ENCODE measurements at places on chromosomes 12 and 14.

DNA sequence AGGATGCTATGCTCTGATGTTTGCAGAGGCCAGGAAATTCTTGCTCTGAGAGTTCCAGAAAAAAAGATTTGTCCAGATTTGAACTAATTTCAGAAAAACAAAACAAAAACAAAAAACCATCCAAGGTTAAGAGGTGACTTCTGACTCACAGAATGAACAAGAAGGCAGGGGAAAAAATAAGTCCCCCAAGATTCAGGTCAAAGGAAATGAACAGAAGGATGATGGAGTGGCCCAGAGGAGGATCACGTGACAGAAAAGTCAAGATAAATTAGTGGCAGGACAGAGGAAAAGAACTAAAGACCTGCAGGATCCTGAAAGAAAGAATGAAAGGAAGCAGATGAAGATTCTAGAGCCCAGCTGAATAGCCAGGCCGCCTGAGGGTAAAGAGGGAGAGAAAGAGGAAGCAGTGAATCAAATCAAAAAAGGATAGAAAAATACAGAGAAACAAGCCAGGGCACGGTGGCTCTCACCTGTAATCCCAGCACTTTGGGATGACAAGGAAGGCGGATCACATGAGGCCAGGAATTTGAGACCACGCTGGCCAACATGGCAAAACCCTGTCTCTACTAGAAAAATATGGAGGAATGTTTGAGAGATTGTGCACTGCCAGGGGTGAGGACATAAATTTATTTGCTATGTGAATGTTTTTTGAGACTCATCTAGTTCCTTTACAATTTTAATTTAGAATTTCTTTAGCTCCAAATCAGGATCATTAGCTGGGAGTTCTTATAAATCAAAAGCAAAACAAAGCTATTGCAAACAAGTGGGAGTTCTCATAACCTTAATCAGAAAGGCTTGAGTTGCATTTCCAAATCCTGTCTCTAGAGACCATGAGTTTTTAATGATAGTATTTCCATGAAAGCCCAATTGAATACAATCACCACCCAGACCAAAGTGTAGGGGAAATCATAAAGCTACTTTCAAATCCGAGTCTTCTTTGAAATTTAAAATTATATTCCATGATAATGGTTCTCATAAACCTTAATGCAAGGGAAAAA, 217.1 kb upstream of the PLEKHG7 start:
- DNase-seq: no peak

DNA sequence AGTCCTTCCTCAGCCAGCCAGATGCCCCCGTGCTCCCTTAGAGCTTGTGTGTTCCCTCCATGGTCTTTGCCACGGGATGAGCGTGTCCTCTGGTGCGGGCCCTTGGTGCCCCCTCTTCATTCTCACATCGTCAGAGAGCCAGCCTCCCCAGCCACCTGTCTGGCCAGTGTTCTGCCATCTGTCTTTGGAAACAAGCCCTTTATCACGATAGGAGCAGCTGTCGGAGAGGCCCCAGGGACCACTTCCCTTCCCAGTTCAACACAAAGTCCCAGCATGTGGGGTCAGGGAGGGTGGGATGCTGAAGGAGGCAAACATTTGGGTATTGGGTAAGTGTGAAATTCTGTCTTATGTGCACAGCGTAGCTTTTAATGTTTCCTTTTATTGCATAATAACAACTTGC, 44.5 kb downstream of the DYNC1H1 start:
- DNase-seq: no peak

DNA sequence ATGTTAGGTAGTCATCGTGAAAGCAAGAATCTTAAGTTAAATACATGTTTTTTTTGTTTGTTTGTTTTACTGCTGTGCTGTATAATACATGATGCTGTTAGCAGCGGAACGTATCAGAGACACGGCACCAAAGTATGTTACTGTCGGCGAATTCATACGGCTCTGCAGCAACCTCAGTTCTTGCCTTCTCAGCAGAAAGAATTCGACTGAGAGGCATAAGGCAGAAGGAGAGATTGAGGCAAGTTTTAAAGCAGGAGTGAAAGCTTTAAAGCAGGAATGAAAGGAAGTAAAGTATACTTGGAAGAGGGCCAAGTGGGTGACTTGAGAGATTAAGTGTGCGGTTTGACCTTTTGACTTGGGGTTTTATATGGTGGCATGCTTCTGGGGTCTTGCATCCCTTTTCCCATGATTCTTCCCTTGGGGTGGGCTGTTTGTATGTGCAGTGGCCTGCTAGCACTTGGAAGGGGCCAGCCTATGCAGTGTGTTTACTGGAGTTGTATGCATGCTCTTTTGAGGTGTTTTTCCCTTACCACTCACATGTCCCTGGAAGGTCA, 23.7 kb downstream of the LEMD3 start:
- DNase-seq: no peak

- DNase-seq: peak; percentile 46
Observed at GRCh38 chr12:15590180-15590826, 198.9 kb downstream of the EPS8 start.

GRCh38 chr12:34033628-34034296, 11.5 kb downstream of the ALG10 start:
- DNase-seq: no peak

DNA sequence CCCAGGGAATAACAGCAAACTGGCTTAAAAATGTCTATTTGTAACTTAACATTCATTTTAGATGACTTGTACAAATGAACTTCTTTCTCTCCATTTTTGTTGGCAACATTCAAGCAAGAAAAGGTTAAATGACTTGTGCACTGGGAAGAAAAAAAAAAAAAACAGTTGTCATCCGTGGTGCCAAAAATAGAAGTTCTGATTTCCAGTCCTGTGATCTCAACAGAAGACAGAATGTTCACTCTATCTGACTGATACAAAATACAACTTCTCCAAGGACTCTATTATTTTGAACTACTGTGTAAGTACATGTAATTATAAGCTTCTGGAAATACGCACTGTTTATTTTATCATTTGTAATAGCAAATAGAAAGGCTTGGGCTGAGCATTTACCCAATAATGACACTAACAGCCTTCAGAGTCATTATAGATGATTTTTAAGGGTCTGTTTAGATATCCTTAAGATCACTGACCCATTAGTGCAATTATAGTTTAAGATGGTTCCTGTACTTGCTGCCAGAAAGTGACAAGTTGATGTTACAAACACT, 59.9 kb downstream of the LIN7A start:
- DNase-seq: no peak

DNA sequence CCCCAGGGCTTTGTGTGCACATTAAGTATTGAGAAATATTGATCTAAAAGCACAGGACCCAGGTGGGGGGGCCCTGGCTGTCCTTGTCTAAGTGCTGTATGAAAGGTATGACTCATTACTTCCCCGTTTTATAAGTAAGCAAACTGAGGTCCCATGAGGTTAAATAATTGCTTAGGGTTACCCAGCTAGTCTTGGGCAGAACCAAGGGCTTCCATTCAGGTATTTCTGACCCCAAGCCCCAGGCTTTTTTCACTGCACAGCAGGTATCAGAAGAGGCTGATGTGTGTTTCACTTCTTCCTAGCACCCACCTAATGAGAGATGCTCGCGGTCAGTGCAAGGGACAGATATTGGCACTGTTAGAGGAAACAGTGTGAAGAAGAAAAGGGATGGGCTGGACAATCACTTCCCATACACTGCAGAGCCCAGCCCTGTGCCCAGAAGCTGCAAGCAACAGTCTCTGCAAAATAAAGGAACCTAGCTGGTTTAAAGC, 4.7 kb upstream of the TC2N start:
- DNase-seq: no peak

GRCh38 chr14:90940318-90940962, 120.0 kb downstream of the RPS6KA5 start:
- no peak for DNase-seq

DNA sequence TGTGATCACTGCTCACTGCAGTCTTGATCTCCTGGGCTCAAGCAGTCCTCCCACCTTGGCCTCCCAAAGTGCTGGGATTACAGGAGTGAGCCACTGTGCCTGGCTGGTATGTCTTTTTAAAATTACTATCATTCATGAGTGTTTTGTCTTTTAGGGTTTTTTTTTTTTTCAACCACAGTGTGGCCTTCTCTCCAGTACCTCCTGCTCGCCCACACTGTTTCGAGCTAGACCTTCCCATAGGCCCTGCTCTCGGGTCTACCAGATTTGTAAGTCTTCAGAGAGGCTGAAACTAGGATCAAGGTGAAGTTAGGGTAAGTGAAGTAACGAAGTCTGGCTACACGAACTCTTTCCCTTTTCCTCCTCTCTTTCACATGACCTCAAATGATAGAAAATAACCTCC, 1.5 kb downstream of the BIN2 start:
- no peak for DNase-seq

DNA sequence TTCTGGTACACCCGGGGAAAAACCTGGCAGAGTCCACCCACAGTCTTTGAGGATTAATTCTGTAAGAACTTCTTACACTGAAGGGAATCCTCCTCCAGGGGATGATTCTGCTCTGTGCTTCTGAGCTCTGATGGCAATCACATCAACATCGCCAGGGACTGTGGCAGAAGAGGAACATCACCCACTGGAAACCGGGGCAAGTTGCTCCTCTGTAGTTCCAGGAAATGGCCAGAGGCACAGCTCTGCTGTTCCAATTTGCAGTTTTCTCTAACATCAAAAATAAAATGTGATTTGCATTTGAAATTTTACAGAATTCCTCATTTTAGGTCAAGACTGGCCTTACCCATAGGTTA, 207.6 kb downstream of the DAD1 start:
- DNase-seq: no peak

DNA sequence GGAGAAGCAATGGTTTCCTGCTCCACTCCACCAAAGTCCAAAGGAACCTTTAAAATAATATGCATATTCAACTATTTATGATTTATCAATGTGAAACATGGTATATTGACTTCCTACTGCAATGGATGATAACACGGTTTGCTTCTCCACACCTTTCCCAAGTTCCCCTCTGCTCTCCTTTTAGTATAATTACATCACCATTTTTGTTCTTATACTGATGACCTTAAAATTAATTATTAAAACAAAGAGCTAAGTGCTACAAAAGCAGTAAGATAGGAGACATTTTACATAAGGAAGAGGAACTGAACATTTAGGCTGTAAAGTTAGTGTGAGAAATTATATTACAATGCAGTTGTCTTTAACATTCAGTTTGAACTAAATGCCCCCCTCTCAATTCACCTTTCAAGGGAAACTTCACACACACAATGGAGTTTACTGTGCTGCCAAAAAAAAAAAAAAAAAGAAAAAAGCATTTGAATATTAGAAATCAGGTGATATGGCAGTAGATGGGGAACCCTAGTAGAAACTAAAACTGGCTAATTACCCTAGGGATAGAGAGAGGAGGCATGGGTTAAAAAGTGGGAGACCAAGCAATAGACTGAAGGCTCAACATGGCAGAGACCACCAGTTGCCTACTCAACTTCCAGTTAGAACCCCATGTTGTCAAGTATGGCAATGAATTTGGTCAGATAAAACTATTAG, 37.1 kb upstream of the STK38L start:
- no peak for DNase-seq

DNA sequence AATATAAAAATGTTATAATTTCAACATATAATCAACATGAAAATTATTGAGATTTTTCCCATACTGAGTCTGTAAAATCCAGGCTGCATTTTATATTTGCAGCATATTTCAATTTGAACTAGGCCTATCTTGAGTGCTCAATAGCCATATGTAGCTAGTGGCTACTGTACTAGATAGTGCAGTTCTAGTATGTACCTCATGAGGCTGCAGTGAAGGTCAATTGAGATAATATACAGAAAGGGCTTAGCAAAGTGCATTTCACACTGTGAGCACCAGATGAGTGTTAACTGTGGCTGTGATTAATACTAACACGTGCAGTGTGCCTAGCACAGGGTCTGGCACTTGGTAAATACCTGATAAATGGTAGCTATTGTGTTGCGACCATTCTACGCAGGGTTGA, 5.4 kb upstream of the SLC22A17 start:
- DNase-seq: no peak

DNA sequence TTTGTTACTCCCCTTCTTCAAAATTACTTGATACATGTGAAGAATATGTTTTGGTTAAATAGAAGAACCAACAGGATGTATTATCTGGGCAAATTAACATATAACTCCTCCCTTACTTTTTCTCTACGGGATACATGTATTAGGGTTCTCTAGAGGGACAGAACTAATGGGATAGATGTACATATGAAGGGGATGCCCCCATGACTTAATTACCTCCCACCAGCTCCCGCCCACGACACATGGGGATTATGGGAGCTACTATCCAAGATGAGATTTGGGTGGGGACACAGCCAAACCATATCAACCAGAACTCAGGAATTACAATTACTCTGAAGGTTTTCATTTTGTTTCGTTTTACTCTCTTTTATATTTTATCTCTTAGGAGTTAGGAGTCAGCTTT, 41.3 kb downstream of the VRK1 start:
- no peak for DNase-seq

DNA sequence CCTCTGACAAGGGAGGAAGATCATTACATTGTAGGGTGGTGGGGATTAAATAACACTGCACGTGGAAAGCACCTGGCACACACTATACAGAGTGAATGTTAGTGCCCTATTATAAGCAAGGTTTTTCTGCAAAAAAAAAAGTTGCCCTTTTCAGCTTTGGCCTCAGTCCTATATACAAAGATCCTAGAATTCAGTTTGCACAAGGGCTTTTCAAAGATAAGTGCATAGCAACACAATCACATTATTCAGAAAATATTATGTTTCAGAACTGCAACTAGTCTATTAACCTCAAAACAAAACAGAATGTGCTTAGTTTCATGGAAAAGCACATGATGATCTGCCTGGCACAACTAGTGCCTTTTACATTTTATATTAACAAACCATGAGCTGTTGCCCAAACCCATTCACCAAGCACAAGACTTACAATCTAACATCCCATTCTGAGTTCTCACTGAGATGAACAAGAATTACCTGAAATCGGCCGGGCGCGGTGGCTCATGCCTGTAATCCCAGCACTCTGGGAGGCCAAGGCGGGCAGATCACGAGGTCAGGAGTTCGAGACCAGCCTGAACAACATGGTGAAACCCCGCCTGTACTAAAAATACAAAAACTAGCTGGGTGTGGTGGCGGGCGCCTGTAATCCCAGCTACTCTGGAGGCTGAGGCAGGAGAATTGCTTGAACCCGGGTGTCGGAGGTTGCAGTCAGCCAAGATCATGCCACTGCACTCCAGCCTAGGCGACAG, 1.8 kb downstream of the TM7SF3 start:
- no peak for DNase-seq

DNA sequence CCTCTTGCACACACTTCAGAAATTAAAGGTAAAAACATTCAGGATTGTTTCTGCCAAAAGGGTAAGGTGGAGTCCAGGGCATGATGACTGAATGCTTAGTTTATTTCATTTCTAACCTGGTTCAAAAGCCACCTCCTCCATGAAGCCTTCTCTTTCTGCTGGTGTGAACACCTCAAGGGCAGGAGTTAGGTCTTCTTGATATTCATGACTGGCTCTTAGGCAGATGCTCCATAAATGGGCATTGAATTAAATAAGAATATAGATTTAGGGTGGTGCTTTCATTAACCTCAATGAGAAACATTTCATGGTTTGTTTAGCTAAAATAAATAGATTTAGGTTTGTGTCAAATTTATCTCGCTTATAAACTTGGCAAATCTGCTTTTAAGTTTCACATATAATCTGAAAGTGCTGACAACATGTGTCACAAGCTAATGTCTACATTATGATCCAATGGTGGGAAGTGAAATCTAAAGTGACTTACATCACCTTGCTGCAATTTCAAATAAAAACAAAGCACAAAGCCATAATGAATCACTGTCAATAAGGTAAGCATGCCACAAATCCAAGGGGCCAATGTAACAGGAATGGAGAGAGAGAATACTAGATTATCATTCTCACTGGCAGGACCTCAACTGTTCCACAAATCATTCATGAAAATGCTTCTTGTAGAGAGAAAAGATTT, 72.7 kb upstream of the GRIP1 start:
- DNase-seq: no peak

GRCh38 chr14:60656686-60657455, 7.6 kb upstream of the SIX1 start:
- DNase-seq: no peak

- DNase-seq: no peak
Observed at GRCh38 chr12:95083938-95084337, 10.5 kb upstream of the NR2C1 start.
